ENCODE measurements at places on chromosomes 2 and 18.

GRCh38 chr2:4745056-4745991 is 946.9 kb upstream of the SOX11 start:
- no peak overlapping the region for H3K27ac ChIP-seq
- H3K36me3 ChIP-seq = no peaks in the 10 kb centered on the region
- no peaks in the 10 kb centered on the region for H3K27me3 ChIP-seq
- H3K4me3 ChIP-seq = no peak overlapping the region
- no peak for DNase-seq

DNA sequence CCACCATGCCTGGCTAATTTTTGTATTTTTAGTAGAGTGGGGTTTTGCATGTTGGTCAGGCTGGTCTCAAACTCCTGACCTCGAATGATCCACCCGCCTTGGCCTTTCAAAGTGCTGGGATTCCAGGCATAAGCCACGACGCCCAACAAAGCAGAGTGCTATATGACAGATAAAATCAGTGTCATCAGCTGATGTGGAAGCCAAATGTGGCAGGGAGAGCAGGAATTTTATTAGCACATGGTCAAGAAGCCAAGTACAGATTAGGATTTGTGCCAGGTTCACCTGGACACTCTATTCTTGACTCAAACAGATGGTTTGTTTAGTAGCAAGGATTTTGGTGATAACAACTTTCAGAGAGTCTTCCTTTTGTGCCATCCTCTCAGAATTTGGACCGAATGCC is 62.7 kb downstream of the LCLAT1 start:
- H3K27me3 ChIP-seq = no peaks in the 10 kb centered on the region
- H3K4me1 ChIP-seq = no peaks in the 10 kb centered on the region
- no peak overlapping the region for H3K27ac ChIP-seq
- H3K4me3 ChIP-seq = no peak overlapping the region

DNA sequence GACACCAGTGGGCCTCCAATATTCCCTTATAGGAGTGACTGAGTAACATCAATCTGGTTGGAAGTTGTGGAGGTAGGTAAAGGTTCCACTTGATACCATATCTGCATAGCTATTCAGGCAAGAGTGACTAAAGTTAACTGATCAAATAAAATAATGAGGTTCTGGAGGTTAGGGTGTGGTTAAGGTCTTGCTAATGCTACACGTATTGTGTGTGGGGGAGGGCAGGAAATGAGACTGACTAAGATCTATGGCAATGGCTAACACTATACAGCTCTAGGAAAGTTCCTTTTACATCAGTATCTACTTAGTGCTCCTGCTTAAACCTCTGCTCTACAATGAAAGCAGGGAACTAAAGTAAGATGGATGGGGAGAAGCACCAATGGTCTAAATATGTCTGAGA is 149.1 kb upstream of the MGAT5 start:
- no peak overlapping the region for H3K4me3 ChIP-seq
- no peak overlapping the region for H3K27ac ChIP-seq
- H3K27me3 ChIP-seq = peaks cover 3% of the 10 kb centered on the region
- no peaks in the 10 kb centered on the region for H3K4me1 ChIP-seq
- H3K36me3 ChIP-seq = no peaks in the 10 kb centered on the region

- DNase-seq = no peak
- no peaks in the 10 kb centered on the region for H3K27me3 ChIP-seq
- no peaks in the 10 kb centered on the region for H3K4me1 ChIP-seq
Measured at GRCh38 chr18:58284699-58285448, 240.8 kb downstream of the NEDD4L start.

- H3K4me3 ChIP-seq = peak overlapping the region; percentile 12
- peaks cover 46% of the 10 kb centered on the region for H3K4me1 ChIP-seq
- peak overlapping the region; percentile 87 for H3K27ac ChIP-seq
Measured at GRCh38 chr18:2982022-2982421, 30.9 kb downstream of the LPIN2 start.

- H3K27ac ChIP-seq = no peak overlapping the region
- H3K4me1 ChIP-seq = no peaks in the 10 kb centered on the region
- H3K27me3 ChIP-seq = no peaks in the 10 kb centered on the region
- no peak for DNase-seq
- H3K4me3 ChIP-seq = no peak overlapping the region
Measured at GRCh38 chr18:66105016-66105415, 354.2 kb downstream of the CDH7 start.

DNA sequence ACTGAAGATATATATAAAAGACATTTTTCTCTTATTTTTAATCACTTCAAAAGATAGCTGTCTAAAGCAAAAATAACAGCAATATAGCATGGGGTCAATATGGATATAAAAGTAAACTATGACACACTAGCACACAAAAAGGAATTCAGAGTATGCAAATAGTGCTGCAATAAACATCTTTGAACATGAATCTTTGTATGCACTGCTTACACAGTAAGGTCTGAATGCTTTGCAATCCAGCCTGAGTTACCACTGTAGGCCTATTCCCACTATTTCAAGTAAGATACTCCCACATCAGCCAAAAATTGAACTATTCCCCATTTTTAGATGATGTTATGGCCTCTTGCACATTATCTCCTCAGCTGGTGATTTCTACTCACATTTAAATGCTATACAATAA is 27.4 kb upstream of the ERCC3 start:
- DNase-seq = no peak
- H3K36me3 ChIP-seq = peaks cover 73% of the 10 kb centered on the region
- H3K4me1 ChIP-seq = no peaks in the 10 kb centered on the region
- H3K27ac ChIP-seq = no peak overlapping the region
- no peak overlapping the region for H3K4me3 ChIP-seq

Data from thymus (tissue), 14 donors.